ENCODE measurements at places on chromosomes 1 and 21. TPM values are rescaled to one million over a fixed set of nuclear protein-coding genes. Genes with fewer than 3 reads are reported as not detected.

- DNase-seq: no peak
Measured at GRCh38 chr1:185720633-185721272, 13.4 kb upstream of the HMCN1 start.

Gene CLEC20A
- not detected for total RNA-seq

- no peak for DNase-seq
Measured at GRCh38 chr1:223500560-223501425, 107.6 kb downstream of the CCDC185 start.

Gene SUSD4
- total RNA-seq: 4.1 TPM

GRCh38 chr1:147167365-147167764 lies 4.9 kb downstream of the PRKAB2 start:
- DNase-seq: no peak

GRCh38 chr1:36269408-36269838 lies 36.7 kb upstream of the SH3D21 start:
- DNase-seq: peak; percentile 77

DNA sequence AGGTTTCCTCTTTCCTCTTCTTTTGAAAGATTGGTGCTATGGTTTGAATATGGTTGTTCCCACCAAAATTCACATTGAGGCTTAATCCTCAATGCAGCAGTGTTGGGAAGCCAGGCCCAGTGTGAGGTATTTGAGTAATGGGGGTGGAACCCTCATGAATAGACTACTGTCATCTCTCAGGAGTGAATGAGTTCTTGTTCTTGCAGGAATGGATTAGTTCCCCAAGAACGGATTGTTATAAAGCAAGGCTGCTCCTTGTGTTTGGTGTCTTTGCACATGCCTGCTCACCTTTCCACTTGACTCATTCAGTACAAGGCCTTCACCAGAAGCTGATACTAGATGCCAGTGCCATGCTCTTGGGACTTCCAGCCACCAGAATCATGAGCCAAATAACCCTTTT lies 223.2 kb downstream of the BACH1 start:
- DNase-seq: no peak

DNA sequence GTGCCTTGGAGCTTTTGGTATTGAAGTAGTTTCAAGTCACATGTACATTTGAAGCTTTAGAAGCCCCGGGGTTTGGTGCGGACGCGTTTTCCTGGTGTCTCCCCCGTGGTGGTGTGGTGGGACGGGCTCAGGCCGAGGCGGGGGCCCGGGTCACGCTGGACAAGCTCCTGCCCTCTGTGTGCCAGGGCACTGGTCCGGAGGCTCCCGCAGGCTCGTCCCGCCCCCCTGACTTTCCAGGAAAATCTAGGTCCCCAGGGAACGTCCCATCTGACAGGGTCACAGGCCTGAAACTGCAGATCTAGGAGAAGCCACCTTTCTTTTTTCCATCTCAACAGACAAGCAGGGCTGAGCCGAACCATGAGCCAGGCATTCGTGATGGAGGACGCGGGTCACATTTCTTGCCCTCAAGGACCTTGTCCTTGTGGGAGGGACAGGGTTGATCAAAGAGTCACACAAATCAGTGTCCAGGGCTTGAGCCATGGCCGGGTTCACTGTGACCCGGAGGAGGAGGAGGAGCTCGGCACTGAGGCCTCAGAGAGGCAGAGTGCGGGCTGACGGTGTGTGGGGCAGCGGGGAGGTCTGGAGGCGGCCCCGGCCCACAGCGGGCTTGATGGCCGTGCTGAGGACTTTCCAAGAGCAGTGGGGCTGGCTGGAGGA lies 1.6 kb downstream of the DMRTB1 start:
- DNase-seq: no peak

DNA sequence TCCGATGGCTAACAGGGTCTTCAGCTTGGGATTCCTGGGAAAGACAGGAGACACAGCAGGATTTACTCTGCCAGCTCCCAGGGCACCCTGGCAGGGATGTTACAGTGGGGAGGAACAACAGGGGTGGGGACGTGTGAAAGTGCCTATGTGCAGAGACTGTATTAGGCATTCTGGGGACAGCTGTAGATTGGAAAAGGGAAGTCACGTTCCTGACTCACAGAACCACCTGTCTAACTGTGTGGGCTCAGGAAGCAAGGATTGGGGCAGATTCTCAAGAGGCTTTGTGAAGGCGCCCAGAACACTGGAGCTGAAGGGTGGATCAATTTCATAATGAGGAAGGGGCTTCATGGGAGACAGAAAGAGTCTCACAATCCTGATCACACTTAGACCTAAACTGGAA lies 4.4 kb downstream of the CHIT1 start:
- no peak for DNase-seq

GRCh38 chr1:26170472-26170821 lies 739 bp downstream of the ZNF593 start:
- DNase-seq: no peak

GRCh38 chr1:22665752-22666151 lies 12.7 kb downstream of the C1QB start:
- no peak for DNase-seq

All from right lobe of liver (tissue), 6 donors.